PC-3 (cell line): ENCODE measurements at places on chromosomes 7 and 10. TPM values are rescaled to one million over a fixed set of nuclear protein-coding genes. Genes with fewer than 3 reads are reported as not detected.

DNA sequence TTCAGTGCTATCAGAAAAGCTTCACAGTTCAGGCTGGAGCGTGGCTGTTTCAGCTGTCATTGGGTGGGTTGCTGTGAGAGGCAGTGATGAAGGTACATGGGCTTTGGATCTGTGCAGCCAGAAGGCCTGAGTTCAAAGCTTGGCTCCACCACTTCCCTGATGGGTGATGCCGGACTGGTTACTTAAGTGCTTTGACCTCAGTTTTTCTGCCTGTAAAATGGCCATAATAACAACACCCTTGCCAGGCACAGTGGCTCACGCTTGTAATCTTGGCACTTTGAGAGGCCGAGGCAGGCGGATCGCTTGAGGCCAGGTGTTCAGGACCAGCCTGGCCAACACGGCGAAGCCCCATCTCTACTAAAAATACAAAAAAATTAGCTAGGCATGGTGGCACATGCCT lies 10.4 kb upstream of the IFT22 start:
- DNase-seq: no peak

DNA sequence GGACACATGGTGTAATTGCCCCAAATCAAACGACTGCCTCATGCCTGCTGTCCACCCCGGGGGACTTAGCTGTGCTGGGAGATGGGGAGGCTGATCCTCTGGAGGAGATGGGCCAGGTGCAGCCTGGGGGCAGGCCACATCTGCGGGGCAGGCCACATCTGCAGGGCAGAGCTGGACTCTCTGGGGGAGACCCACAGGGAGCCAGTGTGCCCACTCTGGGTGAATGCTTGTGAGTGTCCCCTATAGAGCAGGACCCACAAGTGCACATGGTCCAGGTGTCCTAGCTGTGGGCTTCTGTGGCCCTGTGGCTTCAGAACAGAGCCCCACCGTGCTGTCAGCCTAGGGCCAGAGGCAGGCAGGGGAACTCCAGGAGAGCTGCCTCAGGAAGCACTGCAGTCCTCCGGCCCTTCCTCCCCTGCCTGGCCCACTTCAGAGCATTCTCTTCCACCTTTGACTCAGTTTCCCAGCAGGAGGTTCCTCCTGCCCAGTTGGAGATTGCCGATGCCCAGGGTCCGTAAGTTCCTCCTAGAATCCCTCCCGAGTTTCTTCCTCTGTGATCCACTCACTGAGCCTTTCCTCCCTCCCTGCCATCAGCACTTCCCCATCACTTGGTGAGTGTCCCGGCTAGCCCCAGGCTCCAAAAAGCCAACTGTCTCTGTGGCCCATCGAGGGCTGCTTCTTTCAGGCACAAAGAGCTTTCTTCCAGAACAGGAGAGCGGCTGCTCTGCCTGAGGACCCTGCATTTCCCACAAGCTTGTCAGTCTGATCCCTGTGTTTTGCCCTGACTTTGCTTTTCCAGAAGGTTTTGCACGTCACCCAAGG lies 50.3 kb downstream of the ADCYAP1R1 start:
- no peak for DNase-seq

GRCh38 chr10:51892965-51893658 lies 193.7 kb upstream of the CSTF2T start:
- DNase-seq: peak; percentile 85

- DNase-seq: no peak
Observed at GRCh38 chr10:125134483-125134848, 25.9 kb downstream of the CTBP2 start.

- DNase-seq: no peak
Observed at GRCh38 chr7:2924866-2925840, 81.0 kb upstream of the GNA12 start.

GRCh38 chr10:35421553-35422178 lies 85.4 kb downstream of the CCNY start:
- peak; percentile 99 for DNase-seq

- DNase-seq: no peak
Observed at GRCh38 chr10:130421909-130422308, 285.7 kb downstream of the GLRX3 start.

GRCh38 chr10:62817766-62818425 lies 1.7 kb upstream of the EGR2 start:
- DNase-seq: peak; percentile 100

DNA sequence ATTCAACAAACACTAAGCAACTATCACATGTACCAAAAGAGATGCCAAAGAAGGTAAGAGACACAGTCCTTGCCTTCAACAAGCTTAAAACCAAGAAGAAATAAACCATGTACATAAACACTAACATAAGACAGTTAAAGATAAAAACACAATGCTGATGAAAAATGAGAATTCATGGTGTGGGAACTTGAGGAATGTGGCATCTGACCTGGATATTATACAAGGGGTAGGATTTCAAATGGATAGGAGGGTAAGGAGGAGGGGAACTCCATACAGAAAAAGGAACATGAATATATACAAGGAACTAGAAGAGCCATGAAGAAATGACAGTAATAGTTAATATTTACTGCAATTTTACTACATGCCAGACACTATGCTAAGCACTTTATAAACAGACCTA lies 11.0 kb downstream of the HIBADH start:
- peak; percentile 33 for DNase-seq

DNA sequence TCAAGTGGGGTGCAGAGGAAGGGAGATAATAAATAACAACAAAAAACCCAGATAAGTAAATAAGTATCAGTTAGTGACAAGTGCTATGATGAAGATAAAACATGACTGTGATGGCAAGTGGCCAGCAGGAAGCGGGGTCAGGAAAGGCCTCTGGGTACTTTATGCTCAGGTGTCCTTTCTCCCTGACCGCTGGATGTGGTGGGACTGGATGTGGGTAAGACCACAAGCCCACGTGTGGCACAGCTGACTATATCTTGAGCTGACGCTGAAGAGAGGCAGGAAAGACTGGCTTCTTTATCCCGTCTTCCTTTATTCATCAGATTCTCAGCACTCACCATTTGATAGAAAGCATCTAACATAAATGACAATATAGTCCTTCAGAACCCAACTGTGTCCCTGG lies 87.8 kb downstream of the CREB5 start:
- DNase-seq: no peak

- no peak for DNase-seq
Observed at GRCh38 chr10:46050941-46051623, 5.0 kb upstream of the MSMB start.

- peak; percentile 37 for DNase-seq
Observed at GRCh38 chr7:77461246-77461645, 45.1 kb upstream of the GSAP start.

DNA sequence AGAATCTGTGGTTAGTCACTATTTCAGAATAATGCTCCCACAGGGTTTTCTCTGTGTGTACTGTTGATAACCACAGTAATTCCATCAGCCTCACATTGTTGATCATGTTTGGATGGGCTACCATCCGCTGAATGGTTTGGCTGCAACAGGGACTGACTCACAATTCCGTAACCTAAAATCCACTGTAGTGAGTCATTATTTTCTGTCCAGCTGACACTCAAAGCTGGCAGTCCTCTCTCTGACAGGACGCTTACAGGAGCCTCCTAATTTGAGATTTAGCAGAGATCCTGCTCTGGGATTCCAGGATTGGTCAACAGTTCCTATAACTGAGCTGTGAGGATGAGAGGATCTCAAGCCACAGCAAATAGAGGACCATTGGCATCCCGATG lies 32.7 kb downstream of the VWA2 start:
- DNase-seq: peak; percentile 91

DNA sequence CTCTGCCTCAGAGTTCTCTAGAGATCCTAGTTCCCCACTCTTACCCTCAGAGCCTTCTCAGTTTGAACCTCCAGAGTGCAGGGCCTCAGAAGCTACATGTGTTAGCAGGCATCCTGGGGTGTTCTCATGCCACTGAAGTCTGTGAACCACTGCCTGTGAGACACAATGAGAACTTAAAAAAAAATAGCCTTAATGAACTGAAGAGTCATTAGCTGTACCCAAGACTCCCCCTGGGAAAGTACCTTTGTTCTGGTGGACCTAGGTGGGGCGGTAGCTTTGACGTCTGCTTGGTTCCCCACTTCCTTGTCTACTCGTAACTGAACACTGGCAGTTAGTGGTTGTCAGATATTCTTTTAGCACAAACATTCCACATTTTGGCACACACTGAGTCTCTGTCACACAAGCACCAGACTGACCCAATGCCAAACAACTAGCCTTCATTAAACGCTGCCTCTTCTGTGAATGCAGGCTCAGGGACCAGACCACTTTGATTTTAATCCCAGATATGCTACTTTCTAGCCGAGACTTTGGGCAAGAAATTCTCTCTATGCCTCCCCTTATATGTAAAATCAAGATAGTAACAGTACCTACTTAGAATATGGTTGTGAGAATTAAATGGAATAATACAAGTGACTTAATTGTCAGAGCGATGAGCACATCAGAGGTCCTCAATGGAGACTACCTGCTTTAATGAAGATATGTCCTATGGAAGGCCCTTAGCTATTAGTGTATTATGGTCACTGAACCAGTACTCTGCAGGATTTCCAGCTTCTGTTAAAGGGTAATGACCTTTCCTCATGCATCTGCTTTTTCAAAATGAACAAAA lies 75.3 kb upstream of the CC2D2B start:
- no peak for DNase-seq

Gene FAM25C
- not detected in 2 replicates for total RNA-seq

Gene PRF1
- total RNA-seq: not detected in 2 replicates

Gene KIAA1549
- total RNA-seq: 7.5 and 8.2 TPM in 2 replicates

Gene MMD2
- total RNA-seq: not detected in 2 replicates

Gene CYP26A1
- 0.26 TPM in 1 of 2 replicates, not detected in the other for total RNA-seq

Gene ANLN
- total RNA-seq: 110 and 111 TPM in 2 replicates
